ENCODE measurements at places on chromosomes 2 and 18.

- no peak for DNase-seq
Observed at GRCh38 chr2:70698847-70699246, 69.2 kb downstream of the ADD2 start.

DNA sequence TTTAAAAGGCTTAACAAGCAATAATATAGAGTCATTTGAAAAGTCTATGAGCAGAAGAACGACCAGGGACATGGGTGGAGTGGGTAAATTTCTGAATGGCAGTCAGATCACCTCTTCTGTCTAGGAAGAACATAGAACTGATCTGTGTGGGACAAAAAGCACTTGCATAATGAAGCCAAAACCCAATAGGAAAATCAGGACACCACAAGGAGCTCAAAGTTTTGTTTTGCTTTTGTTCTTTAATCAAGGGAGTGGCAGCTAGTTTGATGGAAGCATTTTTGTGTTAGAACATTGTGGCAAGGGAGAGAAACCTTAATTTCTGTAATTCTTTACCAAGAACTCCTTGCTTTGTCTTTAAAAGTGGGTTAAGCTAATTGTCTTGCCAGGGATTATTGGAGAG is 240.2 kb upstream of the TANK start:
- no peak for DNase-seq

DNA sequence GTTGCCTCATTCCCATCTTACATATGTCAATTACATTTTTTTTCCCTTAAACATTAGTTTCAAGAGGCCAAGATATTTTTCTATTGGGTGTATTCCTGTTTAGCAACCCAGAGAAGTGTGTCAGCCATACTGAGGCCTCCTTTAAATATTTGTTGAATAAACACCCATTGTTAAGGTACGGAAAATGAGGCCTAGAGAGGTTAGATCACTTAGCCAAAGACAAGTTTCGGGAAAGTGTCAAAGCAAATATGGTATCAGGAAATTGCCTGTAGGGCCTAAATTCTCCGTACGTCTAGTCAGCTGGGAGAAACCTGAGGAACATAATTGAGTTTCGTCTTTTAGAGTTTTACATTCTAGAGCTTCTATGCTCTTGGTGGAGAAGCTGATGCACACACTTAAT is 1138.3 kb downstream of the DPP10 start:
- no peak for DNase-seq

- DNase-seq, result no peak
Observed at GRCh38 chr2:2530334-2530733, 199.3 kb upstream of the MYT1L start.

GRCh38 chr2:50648041-50648700 is 383.8 kb downstream of the NRXN1 start:
- DNase-seq, result no peak

DNA sequence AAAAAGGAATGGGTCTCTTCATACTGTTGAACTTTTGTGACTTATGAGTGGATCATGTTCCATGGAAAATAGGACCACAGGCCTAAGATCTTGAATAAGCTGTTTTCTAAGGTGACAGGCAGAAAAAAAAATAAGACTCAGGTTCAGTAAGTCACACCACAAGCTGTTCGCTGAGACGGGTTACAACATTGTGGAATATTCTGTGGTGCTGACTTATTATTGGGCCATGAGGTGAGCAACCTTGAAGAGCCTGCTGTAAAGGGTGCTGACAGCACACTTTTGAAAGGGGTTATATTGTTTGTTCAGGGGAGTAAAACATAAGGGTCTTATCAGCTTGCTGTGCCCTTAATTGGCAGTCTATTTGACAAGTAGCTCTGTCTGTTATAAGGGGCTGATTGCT is 439.8 kb upstream of the SLC14A2 start:
- DNase-seq, result no peak

Data from KBM-7 (cell line).